ENCODE measurements at places on chromosomes 5 and 9.

DNA sequence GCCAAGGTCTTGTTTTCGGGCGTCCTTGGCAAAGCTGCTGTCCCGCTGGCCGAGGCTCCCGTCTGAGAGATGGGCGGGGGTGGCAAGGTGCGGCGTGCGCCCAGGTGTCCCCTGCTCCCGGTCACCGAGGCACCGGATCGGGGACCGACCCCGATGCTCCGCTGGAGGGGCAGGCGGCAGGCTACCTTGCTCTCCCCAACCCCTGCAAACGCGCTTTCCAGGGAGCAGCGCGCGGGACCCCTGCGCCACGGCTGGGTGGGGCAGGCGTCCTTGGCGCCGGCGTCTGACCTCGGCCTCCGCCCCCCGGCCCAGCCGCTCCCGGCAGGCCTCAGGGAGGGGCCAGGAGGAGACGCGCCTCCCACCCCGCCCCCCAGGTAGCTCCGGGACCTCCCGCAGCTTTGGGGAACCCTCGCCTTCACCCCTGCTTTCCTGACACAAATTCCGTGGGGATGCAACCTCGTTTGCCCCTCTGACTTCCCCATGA, 551 bp downstream of the N4BP3 start:
- DNase-seq = no peak

- DNase-seq = no peak
Measured at GRCh38 chr9:94761481-94761880, 35.0 kb downstream of the AOPEP start.

GRCh38 chr5:168422431-168422830, 63.8 kb upstream of the RARS1 start:
- no peak for DNase-seq

DNA sequence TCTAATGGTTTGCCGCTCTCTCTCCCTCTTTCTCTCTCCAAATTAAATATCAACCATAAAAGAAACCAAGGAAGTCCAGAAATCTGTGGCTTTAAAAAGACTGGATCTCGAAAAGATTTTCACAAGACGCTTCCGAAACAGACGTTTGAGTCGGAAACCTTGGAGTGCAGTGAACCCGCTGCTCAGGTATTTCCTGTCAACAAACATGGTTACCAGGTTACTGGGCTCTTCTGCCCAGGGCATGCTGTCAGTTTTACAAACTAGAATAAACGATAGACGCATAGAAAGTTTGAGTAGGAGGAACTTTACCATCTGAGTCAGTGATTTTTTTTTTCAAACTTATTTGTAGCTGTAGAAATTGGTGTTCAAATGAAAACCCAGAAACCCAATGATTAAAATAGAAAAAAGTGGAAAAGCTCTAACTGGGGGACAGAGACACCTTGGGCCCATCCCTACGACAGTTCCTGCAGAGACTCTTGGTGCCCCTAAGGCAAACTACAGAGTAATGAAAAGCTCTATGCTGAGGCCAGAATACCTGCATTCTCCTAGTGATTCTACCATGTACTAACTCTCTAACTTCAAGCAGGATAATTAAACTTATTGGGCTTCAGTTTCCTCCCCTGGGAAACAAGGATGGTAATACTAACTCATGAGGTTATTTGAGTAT, 90.0 kb downstream of the DOCK8 start:
- DNase-seq = peak; percentile 30

DNA sequence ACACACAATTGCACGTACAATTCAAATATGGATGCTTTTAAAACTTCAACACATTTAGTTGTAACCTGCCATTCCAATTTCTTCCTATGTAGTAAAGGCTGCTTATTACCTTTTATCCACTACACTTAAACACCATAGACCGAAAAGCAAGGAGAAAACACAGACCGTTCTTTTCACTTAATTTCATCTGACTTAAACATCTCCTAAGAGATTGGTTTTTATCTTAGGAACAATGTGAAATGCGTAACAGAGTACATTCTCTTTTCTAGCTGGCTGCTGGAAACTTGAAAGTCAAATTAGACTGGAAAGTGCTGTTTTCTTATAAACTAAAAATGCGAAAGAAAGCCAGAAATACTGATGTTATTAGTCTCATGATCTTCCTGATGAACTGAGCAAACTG, 241.8 kb downstream of the MLLT3 start:
- DNase-seq = no peak

DNA sequence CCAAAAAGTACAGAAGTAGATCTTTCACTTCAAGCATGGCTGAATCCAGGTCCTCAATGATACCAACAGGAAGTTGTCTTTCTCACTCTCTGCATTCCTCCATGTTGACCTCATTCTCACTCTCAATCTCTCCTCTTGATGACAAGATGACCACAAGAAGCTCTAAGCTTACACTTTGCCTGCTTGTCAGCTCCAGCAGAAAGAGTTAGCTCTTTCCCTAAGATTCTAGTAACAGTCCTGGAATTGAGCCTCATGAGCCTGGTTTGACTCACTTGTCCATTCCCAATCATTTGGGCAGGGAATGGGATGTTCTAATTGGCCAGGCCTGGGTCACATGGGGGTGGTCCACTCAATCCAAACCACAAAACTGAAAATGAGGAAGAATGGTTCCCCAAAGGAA, 3.3 kb upstream of the CLTA start:
- no peak for DNase-seq

GRCh38 chr5:133397990-133398645, 214.2 kb downstream of the FSTL4 start:
- DNase-seq = no peak

Measured in CD4-positive, alpha-beta T cell treated with Interleukin-15 for 4 hours (primary cell).